ENCODE measurements at places on chromosomes 3 and 15.

DNA sequence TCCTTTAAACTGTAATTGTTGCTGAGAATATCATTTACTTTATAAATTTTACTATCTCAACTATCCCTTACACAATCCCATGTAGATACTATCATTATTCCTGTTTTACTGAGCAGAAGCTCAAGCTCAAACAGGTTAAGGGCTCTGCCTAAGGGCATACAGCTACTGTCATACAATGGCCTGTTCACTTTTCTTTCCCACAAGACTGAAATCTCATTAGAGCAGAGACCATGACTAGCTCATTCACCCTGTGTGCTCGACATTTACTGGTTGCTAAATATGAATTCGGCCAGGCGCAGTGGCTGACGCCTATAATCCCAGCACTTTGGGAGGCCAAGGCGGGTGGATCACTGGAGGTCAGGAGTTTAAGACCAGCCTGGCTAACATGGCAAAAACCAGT, 1.6 kb upstream of the MESP2 start:
- DNase-seq: no peak

DNA sequence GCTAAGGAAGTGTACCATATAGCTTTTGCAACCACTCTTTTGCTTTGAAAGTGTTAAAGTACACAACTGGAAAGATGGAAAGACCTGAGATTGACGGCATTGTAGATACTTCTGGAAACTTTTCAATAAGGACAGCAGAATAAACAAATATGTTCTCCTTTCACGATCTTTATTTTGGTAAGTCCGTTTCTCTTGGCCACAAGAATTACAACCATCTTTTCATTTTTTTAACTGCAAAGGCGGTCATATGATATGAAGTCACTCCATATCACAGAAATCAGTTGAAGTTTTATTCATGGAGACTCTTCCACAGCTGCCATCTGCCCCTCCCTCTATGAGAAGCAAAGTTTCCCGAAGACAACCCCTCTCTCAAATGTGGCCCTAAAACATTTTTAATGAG, 303.4 kb upstream of the ICE2 start:
- DNase-seq: no peak

GRCh38 chr3:141811348-141811747, 48.1 kb downstream of the GRK7 start:
- DNase-seq: no peak

DNA sequence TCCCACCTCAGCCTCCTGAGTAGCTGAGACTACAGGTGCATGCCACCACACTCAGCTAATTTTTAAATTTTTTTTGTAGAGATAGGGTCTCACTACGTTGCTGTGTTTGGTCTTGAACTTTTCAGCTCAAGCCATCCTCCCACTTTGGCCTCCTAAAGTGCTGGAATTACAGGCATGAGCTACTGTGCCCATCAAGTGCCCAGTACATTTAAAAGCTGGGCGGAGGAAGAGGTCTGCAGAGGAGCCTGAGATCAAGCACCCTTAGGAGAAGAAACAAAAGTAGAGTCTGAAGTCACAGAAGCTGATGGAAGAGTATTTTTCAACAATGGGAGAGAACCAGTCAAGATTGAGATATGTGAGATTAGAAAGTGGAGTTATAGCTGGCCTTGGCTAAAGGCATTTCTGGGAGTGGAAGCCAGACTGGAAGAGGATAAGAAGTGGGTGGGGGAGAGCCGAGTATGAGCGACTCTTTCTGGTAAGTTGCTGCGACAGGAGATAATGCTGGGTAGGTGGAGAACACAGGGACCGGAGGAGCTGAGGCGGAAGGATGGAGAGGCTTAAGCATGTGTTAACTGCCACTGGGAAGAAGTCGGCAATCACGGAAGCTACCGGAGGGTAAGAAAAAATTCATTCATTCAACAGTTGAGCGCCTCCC, 782 bp upstream of the IREB2 start:
- no peak for DNase-seq

- DNase-seq: no peak
These were observed 14.3 kb downstream of the DYNC1LI1 start for GRCh38 chr3:32556332-32556731.

DNA sequence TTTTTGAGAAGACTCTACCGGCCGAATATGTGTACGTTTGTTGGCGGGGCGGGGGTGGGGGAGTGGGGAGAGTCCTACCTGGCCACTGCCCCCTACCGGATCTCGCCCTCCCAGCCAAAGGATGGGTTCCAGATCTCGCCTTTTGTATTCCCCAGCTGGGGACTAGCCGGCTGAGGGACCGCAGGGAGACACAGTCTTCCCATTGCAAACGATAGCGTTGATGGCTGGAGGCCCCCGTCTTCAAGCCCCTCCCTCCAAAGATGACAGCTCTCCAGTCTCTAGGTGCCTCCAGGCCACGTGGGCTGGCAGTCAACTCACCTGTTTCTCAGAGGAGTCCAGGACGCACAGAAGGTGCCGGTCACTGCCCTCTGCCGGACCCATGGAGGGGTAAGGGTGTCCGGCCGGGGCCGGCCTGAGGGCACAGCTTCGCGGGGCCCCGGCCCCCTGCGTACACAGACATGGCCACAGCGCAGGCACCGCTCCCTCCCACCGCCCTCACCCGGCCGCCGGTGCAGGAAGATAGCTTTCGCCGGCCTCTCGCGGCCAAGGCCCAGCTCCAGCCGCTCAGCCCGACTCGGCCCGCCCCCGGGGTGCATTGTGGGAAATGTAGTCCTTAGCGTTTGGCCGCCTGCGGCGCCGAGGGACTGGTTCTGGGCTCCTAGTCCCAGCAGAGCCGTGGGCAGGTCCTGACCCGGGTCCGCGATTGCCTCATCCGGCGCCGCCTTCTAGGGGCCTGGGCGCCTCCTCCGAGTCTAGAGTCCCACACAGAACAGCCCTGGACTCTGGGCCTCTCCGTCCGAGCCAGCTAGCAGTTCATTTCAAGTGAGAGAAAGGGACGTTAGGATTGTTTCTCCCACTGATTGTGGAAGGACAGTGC, at the start of gene MON1A:
MON1A (minus strand) TSS at position 521 of the 877 bp plus-strand sequence. CDS start 16,465 bp downstream, outside the sequence.
- peak; percentile 85 for DNase-seq

- no peak for DNase-seq
These were observed 178.0 kb downstream of the TPRG1 start for GRCh38 chr3:189349772-189350171.

- DNase-seq: no peak
These were observed 200.1 kb upstream of the ZNF717 start for GRCh38 chr3:75985432-75985831.

GRCh38 chr3:170814822-170815221, 55.2 kb downstream of the RPL22L1 start:
- no peak for DNase-seq

DNA sequence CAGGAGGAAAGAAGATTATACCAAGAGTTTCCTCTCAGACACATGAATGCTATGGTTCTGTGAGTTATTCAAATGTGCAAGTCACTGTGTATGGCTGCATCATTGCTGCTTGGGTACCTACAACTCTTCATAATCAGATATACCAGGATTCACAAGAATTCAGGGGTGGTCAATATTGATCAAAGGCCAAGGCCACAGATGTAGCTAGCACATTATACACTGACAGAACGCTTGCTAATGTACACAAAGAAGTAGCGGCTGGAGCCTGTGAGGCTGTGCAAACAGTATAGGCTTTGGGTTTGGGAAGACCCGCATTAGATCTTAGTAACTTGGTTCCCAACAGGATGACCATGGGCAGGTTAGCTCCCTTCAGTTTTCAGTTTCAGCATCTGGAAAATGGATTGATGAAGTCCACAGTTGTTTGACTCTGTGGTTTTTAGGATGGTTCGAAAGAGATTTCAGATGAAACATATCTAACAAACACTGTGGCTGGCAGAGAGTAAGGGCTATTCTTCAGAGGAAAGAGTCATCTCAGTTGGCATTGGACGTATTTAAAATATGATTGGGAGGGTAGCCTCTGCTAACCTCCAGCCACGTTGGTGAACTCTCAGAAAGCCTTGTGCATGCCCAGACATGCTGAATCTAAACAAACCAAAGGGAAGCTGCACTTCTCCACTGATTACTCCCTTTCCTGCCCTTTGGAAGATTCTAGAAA, 748.7 kb upstream of the CFAP20DC start:
- no peak for DNase-seq

GRCh38 chr3:134239538-134239937, 11.1 kb downstream of the RYK start:
- DNase-seq: no peak

GRCh38 chr15:65857718-65858402, 11.4 kb upstream of the RAB11A start:
- DNase-seq: no peak

DNA sequence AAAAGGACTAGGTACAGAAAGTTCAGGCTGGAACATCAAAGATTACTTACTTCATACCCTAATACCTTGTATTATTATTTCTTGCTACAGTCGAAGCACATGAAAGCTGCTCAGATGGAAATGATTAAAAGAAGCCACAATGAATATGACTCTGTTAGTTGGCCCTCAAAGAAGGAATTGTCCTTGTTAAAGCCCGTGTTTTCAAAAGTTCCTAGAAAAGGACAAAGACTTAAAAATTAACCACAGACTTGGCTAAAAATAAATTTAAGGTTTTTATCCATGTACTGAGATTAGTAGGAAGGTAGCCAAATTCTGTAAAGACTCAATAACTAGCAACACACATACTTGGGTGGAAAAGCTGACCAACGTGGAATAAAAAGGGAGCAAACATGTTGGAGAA, 251.0 kb upstream of the RARB start:
- DNase-seq: no peak
